ENCODE measurements at places on chromosomes 7 and 10.

- no peak for DNase-seq
Observed at GRCh38 chr7:55260171-55260570, 105.0 kb upstream of the LANCL2 start.

GRCh38 chr7:50214771-50215170 lies 89.7 kb upstream of the IKZF1 start:
- DNase-seq: no peak

GRCh38 chr7:27153526-27153925 lies 1.1 kb upstream of the HOXA3 start:
- DNase-seq: no peak

DNA sequence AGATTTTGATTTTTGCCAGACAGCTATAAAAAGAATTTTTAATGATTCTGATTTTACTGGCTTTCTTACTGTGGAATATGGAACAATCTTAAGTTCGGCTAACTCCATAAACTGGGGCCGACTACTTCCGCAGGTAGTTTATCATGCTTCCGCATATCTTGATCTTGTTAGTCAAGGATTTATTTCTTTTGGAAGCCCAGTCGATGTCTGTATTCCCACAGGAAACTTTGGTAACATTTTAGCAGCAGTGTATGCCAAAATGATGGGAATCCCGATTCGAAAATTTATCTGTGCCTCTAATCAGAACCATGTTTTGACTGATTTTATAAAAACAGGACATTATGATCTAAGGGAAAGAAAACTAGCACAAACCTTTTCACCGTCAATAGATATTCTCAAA lies 8.1 kb downstream of the THNSL1 start:
- DNase-seq: no peak

- no peak for DNase-seq
Observed at GRCh38 chr7:111883241-111883640, 320.9 kb upstream of the IMMP2L start.

- no peak for DNase-seq
Observed at GRCh38 chr7:148672041-148672440, 26.7 kb upstream of the CUL1 start.

GRCh38 chr7:19520392-19520791 lies 188.4 kb downstream of the POLR1F start:
- no peak for DNase-seq

- no peak for DNase-seq
Observed at GRCh38 chr10:101042118-101042517, 11.1 kb downstream of the SFXN3 start.

DNA sequence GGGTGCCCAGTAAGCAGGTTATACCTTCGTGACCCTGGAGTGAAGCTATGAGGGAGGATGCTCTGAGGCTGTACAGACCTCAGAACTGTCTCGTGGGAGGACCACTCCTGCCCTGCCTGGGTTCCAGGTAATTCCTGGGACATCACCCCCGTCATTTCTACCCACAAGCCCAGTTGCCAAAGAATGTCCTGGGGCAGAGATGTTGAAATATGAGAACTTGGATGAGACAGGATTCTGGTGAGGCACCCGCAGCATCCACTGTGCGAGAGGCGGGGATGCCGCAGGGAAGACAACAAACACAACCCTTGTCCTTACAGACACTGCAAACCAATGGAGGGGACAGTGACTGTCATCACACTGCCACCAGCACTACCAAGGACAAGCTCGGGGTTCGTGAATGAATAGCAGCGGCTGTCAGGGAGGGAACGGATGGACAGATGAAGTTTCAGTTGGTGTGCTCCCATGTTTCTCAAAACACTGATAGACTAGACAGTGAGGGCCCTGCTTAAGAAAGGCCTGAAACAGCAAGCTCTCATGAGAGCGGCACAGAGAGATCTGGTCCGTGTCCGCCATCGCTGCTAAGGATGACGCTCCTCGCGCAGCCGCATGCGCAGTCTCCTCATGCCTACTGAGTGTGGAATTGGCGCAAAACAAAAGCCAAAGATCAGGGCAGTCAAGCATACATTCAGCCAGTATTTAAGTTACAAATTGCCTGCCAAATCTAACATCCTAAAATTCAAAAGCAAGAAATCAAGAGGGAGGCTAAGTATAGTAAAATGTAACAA lies 82.0 kb upstream of the RHEB start:
- no peak for DNase-seq

DNA sequence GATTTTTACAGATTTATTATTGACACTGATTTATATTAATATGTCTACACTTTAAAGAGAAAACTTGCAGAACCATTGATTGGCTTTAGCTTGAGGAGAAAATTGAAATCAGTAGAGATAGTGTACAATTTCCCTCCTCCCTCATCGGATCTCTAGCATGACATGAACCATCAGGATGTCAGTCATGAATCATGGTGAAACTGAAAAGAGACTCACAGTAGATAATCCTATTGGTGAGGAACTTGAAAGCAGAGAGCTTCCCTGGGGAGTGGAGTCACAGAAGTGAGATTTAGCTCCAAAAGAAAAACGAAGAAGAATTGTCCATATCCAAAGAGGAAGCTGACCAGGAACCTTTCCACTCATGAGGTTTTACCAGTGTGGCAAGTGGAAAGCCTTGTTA lies 346.8 kb downstream of the ABCA13 start:
- no peak for DNase-seq

GRCh38 chr7:85186521-85187241 lies at the start of gene SEMA3D:
Gene SEMA3D, minus strand, starts transcription at chr7:85187056. Its CDS starts 65,165 bp downstream, at chr7:85121891.
- DNase-seq: no peak

- DNase-seq: no peak
Observed at GRCh38 chr7:116802746-116803152, 59.6 kb upstream of the CAPZA2 start.

DNA sequence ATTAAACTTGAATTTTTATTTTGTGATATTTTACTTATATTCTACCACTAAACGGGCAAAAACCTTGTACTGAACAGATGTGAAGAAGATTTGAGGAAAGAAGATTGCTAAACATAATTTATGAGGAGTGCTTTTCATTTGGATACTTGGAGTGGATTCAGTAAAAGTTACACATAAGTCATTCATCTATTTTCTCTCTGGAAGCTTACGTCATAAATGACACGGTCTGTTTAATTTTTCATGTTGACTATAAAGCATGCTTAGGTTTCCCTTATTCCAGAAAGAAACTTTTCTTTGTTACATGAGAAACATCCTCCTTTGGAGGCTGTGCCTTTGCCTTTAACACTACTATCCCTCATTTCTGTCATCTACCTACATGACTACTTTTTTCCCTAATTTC lies 53.9 kb downstream of the TFEC start:
- no peak for DNase-seq

GRCh38 chr7:2166625-2167280 lies 66.0 kb downstream of the MAD1L1 start:
- no peak for DNase-seq

DNA sequence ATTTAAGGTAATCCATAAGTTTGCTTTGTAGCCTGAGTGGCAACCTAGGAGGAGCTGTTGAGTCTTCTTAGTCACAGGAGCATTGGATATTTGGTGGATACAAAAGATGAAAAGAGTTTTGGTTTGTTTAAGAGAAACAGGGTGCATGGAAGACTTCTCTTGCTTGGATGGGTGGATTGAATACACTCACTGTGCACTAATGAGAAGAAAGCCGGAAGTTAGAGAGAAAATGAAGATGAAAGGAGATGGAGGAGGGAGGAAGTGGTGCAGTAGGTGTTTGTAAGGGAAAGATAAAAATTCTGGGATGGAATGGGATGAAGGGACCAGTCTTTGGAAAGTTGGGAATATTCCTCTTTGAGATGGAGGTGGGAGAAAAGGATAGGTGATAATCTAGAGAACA lies 7.7 kb downstream of the MDFIC start:
- no peak for DNase-seq

- DNase-seq: no peak
Observed at GRCh38 chr10:68981074-68981473, 7.5 kb upstream of the KIFBP start.

DNA sequence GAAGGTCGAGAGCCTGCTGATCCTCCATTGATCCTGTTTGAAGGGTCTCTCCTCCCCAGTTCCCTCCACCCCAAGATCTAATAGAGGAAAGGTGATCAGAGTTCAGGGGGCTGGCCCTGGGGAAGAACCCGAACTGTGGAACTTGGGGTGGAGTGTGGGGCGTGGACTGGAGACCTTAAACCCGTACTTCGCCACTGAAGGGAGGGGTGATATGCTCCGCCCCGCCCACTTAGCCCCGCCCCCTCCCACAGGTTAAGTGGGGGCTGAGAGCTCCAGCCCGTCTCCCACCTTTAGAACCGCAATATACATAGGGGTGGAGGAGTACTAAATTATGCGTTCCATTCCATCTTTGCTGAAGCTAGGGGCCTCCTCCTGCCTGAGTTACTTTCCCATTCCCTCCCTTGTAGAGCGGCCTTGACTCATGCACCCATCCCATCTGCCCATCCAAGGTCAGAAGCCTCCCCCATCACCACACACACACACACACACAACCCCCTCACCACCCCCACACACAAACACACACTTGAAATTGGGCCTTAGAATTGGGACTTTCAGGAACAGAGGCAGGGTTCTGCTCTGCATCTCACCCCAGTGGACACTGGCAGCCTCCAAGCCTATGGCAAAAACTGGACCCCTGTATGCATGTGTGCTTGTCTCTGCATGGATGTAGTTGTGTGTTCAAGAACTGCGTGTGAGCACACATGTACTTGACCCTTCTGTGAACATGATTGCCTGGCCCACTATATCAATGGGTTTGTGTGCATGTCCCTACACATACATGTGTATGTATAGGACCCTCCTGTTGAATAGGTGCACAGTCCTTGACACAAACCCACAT lies 991 bp downstream of the SEMA4G start:
- DNase-seq: no peak

GRCh38 chr7:133662830-133663229 lies 410.0 kb downstream of the EXOC4 start:
- DNase-seq: no peak

DNA sequence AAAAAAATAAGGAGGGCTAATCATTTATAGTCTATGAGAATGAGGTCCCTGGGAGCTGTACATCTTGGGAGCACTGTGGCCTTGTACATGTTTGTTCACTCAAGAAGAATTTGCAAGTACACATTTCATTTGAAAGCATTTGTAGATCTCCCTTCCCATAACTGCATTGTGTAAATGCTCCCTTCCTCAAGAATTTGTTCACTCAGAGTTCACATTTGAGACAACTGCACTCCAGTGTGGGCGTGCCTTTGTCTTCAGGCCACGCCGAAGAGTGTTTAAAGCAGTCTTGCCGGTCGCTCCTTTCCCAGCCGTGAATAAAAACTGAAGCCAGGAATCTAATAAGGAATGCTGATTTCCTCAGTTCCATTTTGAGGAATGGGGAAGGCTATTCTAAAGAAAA lies 291.1 kb upstream of the LYZL1 start:
- DNase-seq: no peak

DNA sequence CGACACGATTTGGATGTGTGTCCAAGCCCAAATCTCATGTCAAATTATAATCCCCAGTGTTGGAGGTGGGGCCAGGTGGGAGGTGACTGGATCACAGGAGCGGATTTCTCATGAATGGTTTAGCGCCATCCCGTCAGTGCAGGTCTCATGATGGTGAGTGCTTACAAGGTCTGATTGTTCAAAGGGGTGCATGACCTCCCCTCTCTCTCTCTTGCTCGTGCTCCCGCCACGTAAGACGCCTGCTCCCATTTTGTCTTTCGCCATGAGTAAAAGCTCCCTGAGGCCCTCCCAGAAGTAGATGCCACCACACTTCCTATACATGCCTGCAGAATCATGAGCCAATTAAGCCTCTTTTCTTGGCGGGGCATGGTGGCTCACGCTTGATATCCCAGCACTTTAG lies 71.5 kb upstream of the NANOS1 start:
- no peak for DNase-seq

GRCh38 chr10:24911029-24911428 lies 41.4 kb downstream of the PRTFDC1 start:
- DNase-seq: no peak

GRCh38 chr7:49244543-49244942 lies 320.2 kb downstream of the CDC14C start:
- no peak for DNase-seq

DNA sequence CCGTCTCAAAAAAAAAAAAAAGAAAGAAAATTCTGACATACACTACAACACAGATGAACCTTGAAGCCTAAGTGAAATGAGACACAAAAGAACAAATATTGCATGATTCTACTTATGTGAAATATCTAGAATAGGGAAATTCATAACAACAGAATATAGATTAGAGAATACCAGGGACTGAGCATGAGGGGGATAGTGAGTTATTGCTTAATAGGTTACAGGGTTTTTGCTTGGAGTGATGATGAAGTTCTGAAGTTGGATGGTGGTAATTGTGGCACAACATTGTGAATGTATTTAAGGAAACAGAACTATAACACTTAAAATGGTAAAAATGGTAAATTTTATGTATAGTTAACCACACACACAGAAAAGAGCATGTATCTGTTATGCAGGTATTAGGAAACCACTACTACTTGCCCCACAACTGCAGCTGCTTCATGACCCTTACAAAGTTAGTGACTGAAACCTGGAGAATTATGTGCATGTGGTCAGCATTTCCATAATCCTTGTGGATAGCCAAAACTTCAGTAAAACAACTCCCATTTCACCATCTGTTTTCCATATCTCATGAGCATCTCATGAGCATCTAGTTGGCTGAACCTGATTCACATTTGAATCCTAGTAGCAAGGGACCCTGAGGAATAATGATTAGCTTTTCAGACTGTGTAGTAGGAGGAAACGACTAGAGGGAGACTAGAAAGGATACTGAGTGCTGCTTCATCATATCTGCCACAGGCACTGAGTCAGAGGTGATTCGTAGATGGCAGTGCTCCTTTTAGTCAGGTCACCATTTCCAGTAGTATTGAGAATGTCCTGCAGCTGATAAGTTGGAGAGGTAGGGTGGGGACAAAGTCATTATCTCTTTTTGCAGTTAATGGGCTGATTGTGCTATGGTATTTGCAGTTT lies 26.3 kb downstream of the SAMD8 start:
- DNase-seq: no peak

DNA sequence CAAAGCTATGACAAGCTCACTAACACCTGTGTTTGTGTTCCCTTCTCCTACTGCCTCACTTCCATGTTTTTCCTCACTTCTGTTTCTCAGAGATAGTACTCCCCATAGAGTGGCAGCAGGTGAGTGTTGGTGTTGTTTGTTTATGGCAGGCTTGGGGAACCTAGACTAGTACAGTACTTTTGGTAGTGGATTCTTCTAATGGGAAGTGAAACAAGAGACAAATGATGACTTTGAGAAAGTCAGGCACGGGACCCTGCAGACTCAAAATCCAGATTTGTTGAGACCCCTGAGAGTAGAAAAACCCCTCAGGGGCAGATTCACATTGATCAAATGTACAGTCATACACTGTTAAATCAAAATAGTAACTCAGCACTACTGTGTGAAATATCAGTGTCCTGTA lies 6.4 kb upstream of the CFAP69 start:
- DNase-seq: no peak

GRCh38 chr10:14500172-14500765 lies 169.5 kb upstream of the FRMD4A start:
- DNase-seq: no peak

DNA sequence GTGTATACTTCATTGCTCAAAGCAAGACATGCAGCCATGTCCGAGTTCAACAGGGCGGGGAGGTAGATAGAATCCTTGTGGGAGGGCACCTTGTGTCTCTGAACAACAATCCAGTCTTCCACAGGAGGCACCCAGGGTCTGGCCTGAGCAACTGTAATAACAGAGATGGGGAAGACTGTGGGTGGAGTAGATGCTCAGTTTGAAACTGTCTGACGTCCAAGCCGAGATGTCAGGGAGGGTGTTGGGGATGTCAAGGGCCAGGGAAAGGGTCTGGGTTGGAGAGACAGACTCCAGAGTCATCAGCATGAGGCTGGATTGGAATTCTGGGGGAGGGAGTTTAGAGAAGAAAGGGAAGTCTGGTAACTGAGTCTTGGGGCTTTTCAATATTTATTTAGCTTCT lies 88.0 kb downstream of the FANK1 start:
- no peak for DNase-seq

GRCh38 chr10:35397953-35398352 lies 61.6 kb downstream of the CCNY start:
- DNase-seq: no peak
